ENCODE measurements at places on chromosomes 4 and X. TPM values are rescaled to one million over a fixed set of nuclear protein-coding genes. Genes with fewer than 3 reads are reported as not detected.

- no peak for DNase-seq
Observed at GRCh38 chr4:86280246-86280645, 79.6 kb downstream of the MAPK10 start.

GRCh38 chrX:129025376-129025775 lies 497.9 kb downstream of the SMARCA1 start:
- DNase-seq = no peak

DNA sequence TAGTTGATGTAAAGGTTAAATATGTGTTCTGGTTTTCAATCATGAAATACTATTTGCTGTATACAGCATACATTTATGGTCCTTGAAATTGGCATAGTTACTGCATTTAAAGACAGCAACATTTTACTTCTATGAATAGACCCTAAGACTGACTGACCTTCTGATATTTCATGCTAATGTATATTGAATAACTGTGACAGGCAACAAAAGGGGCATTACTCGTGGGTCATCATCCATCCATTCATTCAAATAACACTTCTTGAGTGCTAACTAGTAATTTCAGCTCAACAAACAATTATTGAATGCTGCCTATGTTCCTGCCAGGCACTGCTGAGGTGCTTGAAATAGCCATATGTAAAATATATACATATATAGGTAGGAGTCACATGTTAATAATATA lies 92.8 kb upstream of the ADAMTS3 start:
- DNase-seq = no peak

DNA sequence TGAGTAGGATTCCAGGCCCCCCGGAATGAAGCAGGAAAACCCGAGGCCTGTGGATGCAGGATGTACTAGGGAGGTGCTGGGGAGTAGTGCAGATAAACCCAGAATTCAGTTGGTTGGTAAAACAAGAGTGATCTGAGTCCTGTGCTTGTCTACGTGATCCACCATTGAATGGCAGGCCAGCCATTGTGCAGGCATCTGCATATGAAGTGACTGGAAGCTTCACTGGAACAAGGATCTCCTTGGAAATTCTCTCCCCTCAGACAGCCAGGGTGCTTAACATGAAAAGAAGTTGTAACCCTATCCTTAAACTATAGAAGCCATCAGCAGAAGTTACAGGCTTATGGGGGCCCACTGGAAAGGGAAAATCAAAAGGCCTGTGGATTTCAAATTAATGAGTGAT lies 656 bp upstream of the GSPT2 start:
- no peak for DNase-seq

GDPD2 gene
- total RNA-seq = not detected

MED12 gene
- total RNA-seq = 30.0 TPM

All from lung microvascular endothelial cell (primary cell).